ENCODE measurements at places on chromosomes 7 and 10. TPM values are rescaled to one million over a fixed set of nuclear protein-coding genes. Genes with fewer than 3 reads are reported as not detected.
A peak's percentile ranks its signal among the peaks of the same experiment; 100 is the strongest.

GRCh38 chr10:14353291-14353913 lies 22.7 kb upstream of the FRMD4A start:
- no peaks in the 10 kb centered on the region for H3K36me3 ChIP-seq
- no peak for DNase-seq
- H3K27me3 ChIP-seq = no peaks in the 10 kb centered on the region
- peaks cover 5% of the 10 kb centered on the region for H3K4me1 ChIP-seq

Gene PHYHIPL
- 0.69 TPM for total RNA-seq

- no peak overlapping the region for H3K4me3 ChIP-seq
- DNase-seq = no peak
- peaks cover 8% of the 10 kb centered on the region for H3K27me3 ChIP-seq
- H3K36me3 ChIP-seq = peaks cover 46% of the 10 kb centered on the region
- peak overlapping the region; percentile 81 for H3K27ac ChIP-seq
Measured at GRCh38 chr10:822661-823367, 108.7 kb downstream of the LARP4B start.

DNA sequence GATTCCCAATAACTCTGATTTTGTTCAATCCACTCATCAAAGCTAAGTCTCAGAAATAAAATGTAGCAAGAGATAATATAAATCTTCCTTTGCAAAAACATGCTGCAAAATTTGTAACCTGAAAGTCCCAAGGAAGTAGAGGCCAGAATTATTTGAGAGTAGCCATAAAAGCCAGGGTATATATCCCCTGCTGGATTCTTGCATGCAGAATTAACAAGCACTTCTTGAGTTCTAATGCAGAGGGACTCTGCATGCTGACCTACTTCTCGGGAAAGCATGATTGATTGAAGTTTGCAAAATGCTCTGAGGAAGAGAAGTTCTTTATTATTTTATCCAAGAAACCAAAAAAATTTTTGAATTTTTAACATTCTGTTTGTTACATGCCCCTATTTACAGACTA lies 121.6 kb downstream of the THSD7A start:
- H3K27ac ChIP-seq = no peak overlapping the region
- no peak for DNase-seq
- H3K27me3 ChIP-seq = no peaks in the 10 kb centered on the region

DNA sequence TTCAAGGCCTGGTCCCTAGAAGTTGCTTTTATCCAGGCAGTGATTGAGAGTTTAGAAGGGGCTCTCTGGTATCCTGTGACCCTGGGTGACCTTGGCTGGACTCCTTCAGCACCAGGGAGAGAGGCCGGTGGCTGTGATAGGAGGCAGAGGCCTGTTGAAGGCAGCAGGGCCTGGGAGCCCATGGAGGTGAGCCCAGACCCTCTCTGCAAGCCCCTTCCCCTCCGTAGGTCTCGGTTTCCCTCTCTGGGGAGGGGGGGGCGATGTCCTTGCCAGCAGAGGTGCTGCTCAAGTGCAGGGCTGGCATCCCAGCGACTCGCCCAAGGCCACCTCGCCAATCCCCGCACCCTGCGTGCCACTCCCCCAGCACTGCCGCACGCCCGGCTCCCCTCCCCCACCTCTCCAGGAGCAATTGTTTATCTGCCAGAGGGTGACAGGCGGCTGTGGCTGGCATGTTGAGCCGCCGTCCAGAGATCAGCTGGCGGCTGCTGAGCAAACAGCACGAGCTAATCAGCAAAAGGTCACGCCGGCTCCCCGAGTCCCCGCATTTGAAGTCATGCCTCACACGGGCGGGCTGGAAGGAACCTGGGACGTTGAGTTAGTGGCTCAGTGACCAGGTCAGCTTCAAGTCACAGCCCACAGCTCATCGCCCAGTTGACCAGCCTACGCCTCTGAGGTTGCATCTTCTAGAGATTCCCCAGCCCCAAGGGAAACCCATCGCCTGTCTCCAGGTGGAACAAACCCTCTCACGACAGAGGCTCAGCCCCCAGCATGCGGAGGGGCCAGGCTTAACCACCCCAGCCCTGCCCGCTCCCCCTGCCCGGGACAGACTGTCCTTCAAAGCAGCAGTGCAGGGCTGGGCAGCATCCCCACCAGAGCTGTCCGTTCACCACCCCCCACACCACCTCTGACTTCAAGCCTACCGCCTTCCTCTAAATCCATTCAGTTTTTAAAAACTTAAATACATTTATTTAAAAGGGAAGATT lies 43.7 kb downstream of the ELFN1 start:
- peak; percentile 44 for DNase-seq
- peaks cover 26% of the 10 kb centered on the region for H3K36me3 ChIP-seq
- H3K4me1 ChIP-seq = peaks cover 18% of the 10 kb centered on the region
- no peak overlapping the region for H3K27ac ChIP-seq
- H3K27me3 ChIP-seq = peaks cover 16% of the 10 kb centered on the region

DNA sequence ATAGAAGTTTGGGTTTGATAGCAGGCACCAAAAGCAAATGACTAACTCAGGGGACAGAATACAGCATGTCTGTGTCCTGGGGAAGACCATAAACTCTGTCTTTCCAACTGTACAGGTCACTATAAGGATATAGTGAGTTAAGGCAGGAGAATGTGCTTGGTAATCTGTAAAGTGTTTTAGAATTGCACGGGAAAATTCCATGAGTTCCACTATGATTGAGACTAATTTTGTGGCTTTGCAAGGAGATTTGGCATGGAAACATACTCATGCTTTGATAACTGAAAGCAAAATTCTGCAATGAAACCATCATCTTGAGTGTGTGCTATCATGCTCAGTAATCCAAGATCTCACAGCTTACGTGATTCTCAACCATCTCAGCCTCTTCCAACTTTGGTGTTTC lies 152.6 kb downstream of the PKD1L1 start:
- DNase-seq = no peak
- peaks cover 2% of the 10 kb centered on the region for H3K36me3 ChIP-seq
- no peak overlapping the region for H3K4me3 ChIP-seq
- no peaks in the 10 kb centered on the region for H3K4me1 ChIP-seq
- no peak overlapping the region for H3K27ac ChIP-seq
- no peaks in the 10 kb centered on the region for H3K27me3 ChIP-seq

DNA sequence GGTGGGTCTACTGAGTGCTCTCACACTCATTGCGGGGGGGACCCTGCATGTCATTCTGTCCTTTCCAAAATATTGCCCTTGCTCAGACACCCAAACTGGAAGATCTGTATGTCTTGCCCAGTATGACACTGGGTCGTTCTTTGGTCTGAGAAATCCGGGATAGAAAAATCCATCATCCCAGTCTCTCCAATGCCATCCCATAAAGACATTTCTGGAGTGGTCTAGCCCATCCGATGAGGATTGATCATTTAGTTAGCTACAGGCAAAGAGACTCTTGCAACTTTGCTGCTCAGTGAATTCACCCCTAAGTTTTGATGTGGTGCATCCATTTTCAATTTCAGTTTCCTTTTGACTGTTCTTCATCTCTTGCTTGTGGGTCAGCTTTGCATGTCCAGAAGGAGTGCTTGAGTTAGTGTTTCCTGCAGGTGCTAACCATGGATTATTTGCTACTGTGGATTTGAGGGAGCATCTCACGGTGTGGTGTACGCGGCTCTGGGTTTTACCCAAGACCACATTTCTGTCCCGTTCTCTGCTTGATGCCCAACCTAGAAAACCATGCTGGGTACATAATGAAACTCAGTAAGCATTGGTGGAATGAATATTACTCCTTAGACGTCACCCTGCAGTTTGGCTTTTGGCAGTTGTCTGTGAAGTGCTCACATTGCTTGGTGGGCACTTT lies 247.0 kb upstream of the MKI67 start:
- H3K36me3 ChIP-seq = no peaks in the 10 kb centered on the region
- no peaks in the 10 kb centered on the region for H3K4me1 ChIP-seq
- peaks cover 3% of the 10 kb centered on the region for H3K27me3 ChIP-seq

Gene VWDE
- total RNA-seq = 3.2 TPM

Gene C10orf90
- total RNA-seq = not detected

GRCh38 chr7:77570330-77571011 lies 33.4 kb downstream of the PTPN12 start:
- H3K27me3 ChIP-seq = peaks cover 4% of the 10 kb centered on the region
- peaks cover 18% of the 10 kb centered on the region for H3K36me3 ChIP-seq
- no peak for DNase-seq
- peaks cover 16% of the 10 kb centered on the region for H3K4me1 ChIP-seq
- H3K4me3 ChIP-seq = no peak overlapping the region

DNA sequence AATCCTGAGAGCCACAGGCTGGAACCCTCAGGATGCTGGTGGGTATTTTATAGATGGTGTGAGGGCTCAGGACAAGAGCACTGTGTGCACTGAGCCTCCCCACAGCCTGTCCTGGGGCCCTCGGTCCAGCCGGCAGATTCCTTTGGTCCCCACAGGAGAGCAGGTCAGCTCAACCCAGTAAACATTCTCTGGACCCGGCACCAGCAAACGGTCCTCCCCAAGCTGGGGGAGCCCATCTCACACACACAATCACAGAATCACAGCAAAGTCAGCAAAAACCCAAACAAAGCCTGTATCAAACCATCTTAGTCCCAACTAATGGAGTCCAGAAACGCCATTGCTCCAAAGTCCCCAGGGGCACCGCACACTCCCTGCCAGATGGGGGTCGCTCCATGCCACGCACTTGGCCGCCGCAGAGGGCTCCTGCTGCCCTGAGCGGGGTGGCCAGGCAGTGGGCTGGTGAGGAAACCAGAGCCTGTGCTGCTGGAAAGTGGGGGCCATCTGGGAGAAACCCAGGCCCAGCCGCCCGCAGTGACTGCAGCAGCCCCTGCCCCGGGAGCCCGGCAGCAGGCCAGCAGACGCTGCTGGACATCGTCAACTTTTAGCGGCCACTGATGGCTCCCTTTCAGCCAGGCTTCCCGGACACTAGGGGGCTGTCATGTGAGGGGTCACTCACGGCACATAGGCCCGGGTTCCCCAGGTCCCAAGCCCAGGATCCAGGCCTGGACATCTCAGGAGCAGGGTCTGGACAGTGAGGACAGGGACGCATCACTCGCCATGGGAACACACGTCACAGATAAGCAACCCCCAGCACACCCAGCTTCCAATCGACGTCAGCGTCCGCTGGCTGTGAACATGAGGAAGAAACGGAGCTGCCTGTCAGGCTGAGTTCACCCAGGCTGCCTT lies 52.6 kb downstream of the DPYSL4 start:
- H3K4me3 ChIP-seq = no peak overlapping the region
- no peak for DNase-seq
- no peak overlapping the region for H3K27ac ChIP-seq
- H3K36me3 ChIP-seq = no peaks in the 10 kb centered on the region
- peaks cover 8% of the 10 kb centered on the region for H3K27me3 ChIP-seq

Gene VIPR2
- total RNA-seq = 2.4 TPM

GRCh38 chr10:21261842-21262294 lies 263.6 kb downstream of the SKIDA1 start:
- no peak overlapping the region for H3K27ac ChIP-seq
- no peak for DNase-seq
- H3K4me1 ChIP-seq = no peaks in the 10 kb centered on the region
- no peaks in the 10 kb centered on the region for H3K36me3 ChIP-seq
- no peak overlapping the region for H3K4me3 ChIP-seq

DNA sequence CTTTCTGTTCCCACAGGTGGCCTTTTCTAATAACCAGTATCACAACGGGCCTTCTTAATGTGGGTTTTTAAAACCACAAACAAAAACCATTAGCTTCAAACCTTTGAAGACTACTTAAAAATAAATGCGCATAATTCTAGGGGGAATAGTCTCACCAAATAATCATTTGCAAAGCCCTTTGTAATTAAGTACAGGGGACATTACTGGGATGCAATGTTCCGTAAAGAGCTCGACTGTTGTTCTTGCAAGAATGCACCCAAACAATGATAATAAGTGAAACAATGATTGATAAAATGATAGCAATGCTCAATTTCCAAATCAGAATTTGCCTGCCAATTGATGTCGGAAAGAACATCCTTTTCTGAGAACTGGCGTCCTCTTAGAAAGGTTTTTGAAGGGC lies 589.1 kb upstream of the ADARB2 start:
- no peak overlapping the region for H3K4me3 ChIP-seq
- no peaks in the 10 kb centered on the region for H3K27me3 ChIP-seq
- no peaks in the 10 kb centered on the region for H3K4me1 ChIP-seq
- no peaks in the 10 kb centered on the region for H3K36me3 ChIP-seq
- DNase-seq = no peak

Gene SPACDR
- total RNA-seq = 4.3 TPM

- H3K4me3 ChIP-seq = no peak overlapping the region
- no peaks in the 10 kb centered on the region for H3K27me3 ChIP-seq
- H3K36me3 ChIP-seq = no peaks in the 10 kb centered on the region
- peaks cover 4% of the 10 kb centered on the region for H3K4me1 ChIP-seq
- H3K27ac ChIP-seq = no peak overlapping the region
- no peak for DNase-seq
Measured at GRCh38 chr7:55641811-55642210, 69.5 kb upstream of the VOPP1 start.

GRCh38 chr7:98400542-98401340 lies at the start of gene BAIAP2L1:
BAIAP2L1 (minus strand) TSS chr7:98401090; CDS start chr7:98400852, 238 bp downstream.
- H3K27ac ChIP-seq = no peak within 1 kb of the TSS
- peak; percentile 99 for DNase-seq

GRCh38 chr7:152588350-152588749 lies 87.6 kb downstream of the XRCC2 start:
- DNase-seq = no peak
- no peaks in the 10 kb centered on the region for H3K27me3 ChIP-seq
- no peak overlapping the region for H3K4me3 ChIP-seq
- H3K4me1 ChIP-seq = no peaks in the 10 kb centered on the region
- no peak overlapping the region for H3K27ac ChIP-seq

DNA sequence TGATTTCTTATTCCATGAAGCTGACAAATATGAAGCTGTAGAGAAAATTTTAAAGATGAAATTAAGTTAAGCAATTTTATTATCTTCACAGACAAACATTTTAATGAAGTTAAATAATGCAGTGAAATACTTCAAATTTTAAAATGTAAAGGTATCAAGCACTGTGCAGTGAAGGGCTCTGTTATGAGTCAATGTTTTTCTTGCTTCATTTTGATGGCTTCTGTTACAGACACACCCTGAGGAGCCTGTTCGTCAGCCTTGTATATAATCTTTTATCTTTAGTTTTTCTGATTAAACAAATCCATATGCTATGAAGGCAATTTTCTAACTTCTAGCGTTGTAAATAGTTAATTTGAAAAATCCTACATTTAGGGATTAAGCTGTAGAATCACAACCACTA lies 18.5 kb downstream of the VSTM2A start:
- DNase-seq = no peak
- H3K36me3 ChIP-seq = no peaks in the 10 kb centered on the region
- H3K4me1 ChIP-seq = peaks cover 4% of the 10 kb centered on the region
- H3K27me3 ChIP-seq = peaks cover 2% of the 10 kb centered on the region

Gene LLCFC1
- not detected for total RNA-seq

DNA sequence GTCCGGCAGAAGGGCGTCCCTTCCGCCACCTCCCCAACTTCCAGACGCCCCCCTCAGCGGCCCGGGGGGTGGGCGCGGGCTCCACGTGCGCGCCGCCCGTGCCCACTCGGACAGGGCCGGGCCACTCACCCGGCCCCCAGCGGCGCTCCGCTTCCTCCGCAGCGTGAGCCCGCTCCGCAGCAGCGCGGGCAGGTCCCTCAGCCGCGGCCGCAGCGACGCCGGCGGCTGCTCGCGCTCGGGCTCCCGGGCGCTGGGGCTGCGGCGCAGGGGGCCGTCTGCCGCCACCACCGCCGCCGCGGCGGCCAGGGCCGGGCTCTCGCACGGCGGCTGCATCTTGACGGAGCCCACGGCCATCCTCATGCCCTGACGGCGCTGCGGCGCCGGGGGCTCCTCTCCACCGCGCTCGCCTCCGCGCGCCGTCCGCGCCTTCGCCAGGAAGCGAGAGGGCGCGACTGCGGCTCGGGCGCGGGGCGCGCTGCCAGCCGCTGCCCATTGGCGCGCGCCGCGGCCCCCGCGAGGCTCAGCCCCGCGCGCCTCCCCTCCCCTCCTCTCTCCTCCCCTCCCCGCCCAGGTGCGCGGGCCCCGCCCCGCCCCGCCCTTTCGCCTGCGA lies at the start of gene RAPGEF5:
RAPGEF5 (minus strand) TSS at position 454 of the 610 bp plus-strand sequence; CDS start at position 360, 94 bp downstream.
- peak within 1 kb of the TSS; percentile 96 for H3K4me3 ChIP-seq
- peaks cover 27% of the 10 kb centered on the region for H3K36me3 ChIP-seq
- H3K27ac ChIP-seq = peak within 1 kb of the TSS; percentile 75
- peaks cover 20% of the 10 kb centered on the region for H3K4me1 ChIP-seq
- DNase-seq = peak; percentile 40

All from endothelial cell (in vitro differentiated cells).